Stimulated activated CD4-positive, alpha-beta T cell treated with anti-CD3 and anti-CD28 coated beads, Interleukin-4, amount 100 ng/mL, for 48 hours (primary cell): ENCODE measurements at places on chromosomes 3 and 15.

GRCh38 chr15:79540551-79540950 is 108.4 kb downstream of the MINAR1 start:
- DNase-seq, result no peak

DNA sequence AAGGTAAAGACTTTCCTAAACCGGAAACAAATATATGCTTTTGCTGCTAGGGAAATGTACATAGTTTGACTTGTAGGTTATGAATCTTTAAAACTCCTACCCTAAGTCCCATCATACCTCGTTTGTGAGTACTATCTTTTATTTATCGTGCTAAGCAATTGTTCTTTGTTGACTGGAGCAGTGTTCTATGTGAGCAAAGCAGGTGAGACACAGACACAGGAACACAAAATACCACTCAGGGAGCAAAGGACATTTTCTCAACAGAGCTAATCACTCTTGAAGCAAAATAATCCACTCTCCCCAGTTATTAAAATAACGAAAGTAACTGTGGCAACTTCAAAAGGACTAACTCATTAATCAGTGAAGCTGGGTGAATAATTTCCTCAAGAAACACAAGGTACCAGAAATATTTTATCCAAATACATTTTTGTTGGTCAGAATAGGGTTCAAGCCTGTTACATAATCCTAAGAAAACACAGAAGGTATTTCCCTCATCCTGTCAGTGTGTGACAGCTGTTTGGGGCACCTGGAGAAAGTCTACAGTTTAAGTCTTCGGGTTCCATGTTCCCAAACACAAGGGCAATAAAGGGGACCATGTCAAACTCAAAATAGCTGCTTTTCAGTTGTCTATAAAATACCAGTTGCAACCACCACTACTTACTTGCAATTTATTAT is 407.7 kb downstream of the FOXP1 start:
- DNase-seq, result no peak

- DNase-seq, result no peak
Observed at GRCh38 chr3:37910671-37911400, 49.2 kb downstream of the CTDSPL start.

- DNase-seq, result no peak
Observed at GRCh38 chr3:76930712-76931111, 109.2 kb upstream of the ROBO2 start.

GRCh38 chr3:73028803-73029202 is 32.2 kb downstream of the PPP4R2 start:
- DNase-seq, result no peak

DNA sequence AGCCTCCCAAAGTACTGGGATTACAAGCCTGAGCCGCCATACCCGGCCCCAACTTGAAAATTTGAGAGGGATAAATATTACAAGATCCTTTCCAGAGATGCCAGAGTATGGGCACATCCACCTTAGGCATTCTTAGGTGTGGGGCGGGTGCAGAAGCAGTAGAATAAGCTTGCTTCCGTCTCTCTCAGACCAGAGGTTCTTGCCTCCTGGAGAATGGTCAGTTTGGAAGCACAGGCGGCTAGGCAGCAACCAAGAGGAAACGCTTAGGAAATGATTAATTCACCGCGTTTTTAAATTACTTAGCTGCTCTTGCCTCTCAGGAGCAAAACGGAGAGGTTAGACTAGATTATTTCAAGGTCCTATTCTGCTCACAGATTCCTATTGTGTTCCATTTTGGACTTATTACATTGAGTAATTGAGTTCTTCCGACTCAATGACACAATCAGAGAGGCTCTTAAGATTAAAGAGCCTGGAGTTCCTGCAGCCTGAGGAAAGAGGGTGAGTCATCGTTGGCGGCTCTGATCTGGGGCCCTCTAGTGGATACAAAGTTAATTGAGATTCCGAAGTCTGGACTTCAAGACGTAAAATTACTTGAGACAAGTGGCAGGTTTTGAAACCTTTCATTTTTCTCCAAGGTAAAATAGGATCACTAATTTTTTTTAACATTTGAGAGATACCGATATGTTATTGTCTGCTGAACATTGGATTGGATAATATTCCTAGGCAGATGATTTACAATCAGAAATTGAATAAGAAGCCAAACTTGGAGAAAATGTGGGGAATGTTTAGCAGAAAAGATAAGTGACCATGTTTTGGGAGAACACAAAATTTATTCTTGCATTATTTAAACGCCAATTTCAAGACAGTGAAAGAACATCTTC is 5.8 kb upstream of the TOPAZ1 start:
- peak; percentile 24 for DNase-seq

- DNase-seq, result no peak
Observed at GRCh38 chr3:62625268-62625667, 249.9 kb downstream of the CADPS start.

DNA sequence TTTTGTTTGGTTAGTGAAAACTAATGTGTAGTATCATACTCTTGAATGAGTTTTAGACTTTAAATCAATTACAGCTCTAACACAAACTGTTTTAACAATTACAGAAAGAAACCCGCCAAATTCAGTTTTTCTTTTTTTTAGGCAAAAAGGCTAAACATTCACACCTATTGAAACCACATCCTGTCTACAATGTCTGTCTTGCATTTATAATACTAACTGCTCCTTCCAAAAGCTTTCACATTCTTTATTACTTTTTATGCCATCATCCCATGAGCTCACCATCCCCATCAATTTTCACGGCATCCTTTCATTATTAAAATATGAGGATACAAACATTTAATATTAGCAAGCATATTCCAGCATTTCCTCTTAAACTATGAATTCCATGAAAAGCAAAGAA is 593.3 kb downstream of the FOXP1 start:
- DNase-seq, result no peak

DNA sequence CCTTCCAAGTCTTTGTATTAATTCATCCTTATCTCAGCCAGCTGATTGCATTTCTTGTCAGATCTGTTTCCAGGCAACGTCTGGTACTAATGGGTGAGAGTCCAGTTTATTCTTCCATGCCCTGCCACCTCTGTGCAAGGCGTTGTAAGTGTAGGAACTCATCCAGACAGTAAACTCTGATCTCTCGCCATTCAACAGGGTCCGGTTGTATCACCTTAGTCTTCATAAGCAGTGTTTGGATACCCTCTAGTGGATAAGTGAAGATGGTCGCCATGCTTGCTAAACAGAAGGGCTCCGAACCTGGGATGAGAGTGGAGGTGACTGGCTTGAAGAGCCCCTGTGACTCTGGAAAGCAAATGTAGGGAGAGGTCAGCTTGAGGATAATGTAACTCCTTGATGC is 51.6 kb upstream of the CMTM7 start:
- no peak for DNase-seq

DNA sequence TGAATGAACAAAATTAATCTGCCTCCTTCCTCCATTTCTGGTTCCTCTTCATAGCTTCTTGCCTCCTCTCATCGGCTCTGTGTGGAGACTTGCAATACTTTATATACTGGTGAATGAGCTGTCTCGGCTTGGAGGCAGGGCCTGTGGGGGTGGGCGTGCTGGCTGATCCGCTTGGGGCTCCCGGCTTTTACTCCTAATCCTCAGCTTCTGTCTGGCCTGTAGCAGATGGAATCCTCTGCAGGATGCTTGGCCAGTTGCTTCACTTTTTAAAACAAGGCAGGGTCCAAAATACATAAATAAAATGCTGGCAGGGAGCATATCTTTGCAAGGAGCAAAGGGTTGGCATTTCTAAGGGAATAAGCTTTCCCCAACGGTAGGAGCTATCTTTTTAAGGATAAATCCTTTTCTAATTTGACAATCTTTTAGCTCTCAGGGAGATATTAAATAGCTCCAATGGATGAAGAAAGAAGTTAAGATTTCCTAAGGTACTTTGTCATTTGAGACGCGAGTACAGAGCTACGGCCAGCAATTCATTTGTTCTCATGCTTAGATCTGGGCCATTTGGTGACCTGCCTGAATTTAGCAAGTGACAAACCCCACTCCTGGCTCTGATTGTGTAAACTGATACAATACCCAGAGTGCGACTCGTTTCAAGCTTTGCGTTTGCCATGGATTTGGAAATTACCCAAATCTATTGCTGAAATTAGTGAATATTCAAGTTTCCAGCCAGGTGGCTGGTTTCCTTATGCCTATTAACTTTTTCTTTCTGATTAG is 18.9 kb downstream of the SV2B start:
- DNase-seq, result no peak

GRCh38 chr3:169228522-169228921 is 435.0 kb downstream of the MECOM start:
- DNase-seq, result no peak

- no peak for DNase-seq
Observed at GRCh38 chr15:88797663-88798339, 5.4 kb upstream of the ACAN start.

GRCh38 chr3:42690766-42691680 is 5.7 kb downstream of the KLHL40 start:
- no peak for DNase-seq

GRCh38 chr3:12832350-12833221 is 8.8 kb downstream of the RPL32 start:
- no peak for DNase-seq

GRCh38 chr15:40550341-40551037 is 14.4 kb downstream of the CCDC32 start:
- DNase-seq, result no peak

DNA sequence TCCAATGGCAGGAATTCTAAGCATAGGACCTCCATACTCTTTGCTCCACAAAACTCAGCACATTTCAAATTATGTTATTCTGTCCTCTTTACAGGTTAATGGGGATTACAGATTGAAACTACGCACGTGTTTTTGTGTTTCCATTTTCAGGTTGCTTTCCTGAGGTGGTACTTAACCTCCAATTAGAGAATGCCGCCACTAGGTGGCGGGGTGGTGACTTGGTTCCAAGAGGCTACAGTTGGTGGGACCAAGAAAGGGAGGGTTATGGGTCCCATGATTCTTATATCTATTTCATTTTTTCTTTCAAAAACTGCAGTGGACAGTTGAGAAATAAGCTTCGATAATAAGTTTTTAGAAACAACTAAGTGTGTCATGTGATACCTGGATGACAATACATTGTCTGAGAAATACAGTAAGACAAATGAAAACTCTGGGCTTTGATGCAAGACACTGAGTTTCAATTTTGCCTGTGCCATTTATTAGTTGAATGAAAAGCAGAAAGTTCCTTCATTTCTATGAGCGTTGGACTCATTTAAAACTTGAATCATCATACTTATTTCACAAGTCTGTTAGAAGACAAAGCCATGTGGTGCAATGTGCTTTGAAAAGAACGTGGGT is 539.0 kb downstream of the FGF12 start:
- DNase-seq, result peak; percentile 38

- DNase-seq, result no peak
Observed at GRCh38 chr3:190260301-190260700, 61.9 kb downstream of the CLDN1 start.

DNA sequence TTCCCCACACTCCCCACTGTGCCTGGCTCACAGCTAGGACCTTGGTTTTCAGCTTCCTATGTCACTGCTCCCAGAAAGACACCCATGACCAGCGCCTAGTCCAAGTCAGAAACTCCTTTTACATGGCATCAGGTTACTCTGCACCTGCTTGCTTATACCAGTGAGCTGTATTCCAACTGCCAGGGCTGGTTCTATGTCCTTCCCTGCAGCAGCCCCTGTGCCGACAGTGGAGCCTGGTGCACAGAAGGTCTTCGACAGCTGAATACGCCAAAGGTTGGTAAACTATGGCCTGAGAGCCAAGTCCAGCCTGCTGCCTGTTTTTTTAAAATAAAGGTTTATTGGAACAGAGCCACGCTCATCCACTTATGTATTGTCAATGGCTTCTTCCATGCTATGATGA is 102.5 kb downstream of the IQSEC1 start:
- DNase-seq, result no peak

- DNase-seq, result no peak
Observed at GRCh38 chr3:129593230-129593594, 13.3 kb downstream of the PLXND1 start.

- no peak for DNase-seq
Observed at GRCh38 chr3:17885986-17886385, 143.6 kb upstream of the TBC1D5 start.

- no peak for DNase-seq
Observed at GRCh38 chr3:72238010-72238691, 453.2 kb upstream of the PROK2 start.

DNA sequence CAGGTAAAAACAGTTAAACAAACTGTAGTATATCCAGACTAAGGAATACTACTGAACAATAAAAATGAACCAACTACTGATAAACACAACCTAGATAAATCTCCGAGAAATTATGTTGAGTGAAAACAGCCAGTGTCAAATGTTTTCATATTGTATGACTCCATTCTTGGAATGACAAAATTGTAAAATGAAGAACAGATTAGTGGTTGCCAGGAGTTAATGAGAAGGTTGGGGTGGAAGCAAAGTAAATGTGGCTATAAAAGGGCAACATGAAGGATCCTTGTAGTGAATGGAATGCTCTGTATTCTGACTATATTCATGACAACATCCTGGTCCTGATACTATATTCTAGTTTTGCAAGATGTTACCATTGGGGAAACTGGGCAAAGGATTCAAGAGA is 27.5 kb upstream of the ACKR4 start:
- no peak for DNase-seq

- DNase-seq, result no peak
Observed at GRCh38 chr3:61646851-61647525, 85.6 kb downstream of the PTPRG start.

GRCh38 chr3:134078169-134078831 is 48.6 kb upstream of the SLCO2A1 start:
- no peak for DNase-seq

DNA sequence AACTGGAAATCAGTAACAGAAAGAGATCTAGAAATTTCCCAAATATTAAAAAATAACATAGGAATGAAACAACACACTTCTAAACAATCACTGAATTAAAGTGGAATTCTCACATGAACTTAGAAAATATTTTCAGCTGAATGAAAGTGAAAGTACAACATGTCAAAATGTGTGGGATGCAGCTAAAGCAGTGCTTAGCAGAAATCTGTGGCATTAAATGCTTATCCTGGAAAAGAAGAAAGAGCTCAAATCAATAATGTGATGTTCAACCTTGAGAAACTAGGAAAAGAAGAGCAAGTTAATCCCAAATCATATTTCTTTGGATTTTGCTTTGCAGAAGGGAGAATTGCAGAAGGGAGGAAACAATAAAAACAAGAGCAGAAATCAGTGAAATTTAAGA is 98.2 kb upstream of the NR2E3 start:
- no peak for DNase-seq

DNA sequence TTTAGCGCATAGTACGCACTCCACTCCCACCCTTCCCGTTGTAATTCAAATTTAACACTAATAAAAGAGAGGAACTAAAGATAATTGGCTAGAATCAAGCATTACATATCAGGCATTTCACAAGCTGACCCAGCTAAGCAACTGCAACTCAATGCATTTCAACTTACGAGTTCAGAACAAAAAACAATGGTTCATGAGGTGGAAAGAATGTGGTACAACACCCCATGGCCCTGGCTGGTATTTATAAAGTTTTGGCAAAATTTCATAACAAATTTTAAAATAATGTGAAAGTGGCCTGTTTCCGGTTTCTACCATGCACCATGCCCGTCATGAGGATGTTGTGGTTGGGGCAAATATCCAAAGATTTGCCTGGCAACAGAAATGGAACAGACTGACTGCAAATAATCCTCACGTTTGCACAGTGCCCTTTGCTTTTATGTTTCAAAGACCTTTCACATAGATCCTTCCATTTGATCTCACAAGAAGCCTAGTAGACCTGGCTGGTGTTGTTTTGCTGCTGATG is 455.3 kb upstream of the NR2F2 start:
- DNase-seq, result no peak

- DNase-seq, result no peak
Observed at GRCh38 chr15:60612400-60613048, 133.6 kb upstream of the ICE2 start.

GRCh38 chr3:120062474-120062873 is 31.8 kb downstream of the GSK3B start:
- no peak for DNase-seq

- no peak for DNase-seq
Observed at GRCh38 chr3:71916747-71917369, 131.9 kb upstream of the PROK2 start.
